ENCODE measurements at places on chromosomes 7 and 10.

GRCh38 chr10:8150401-8150905, 96.0 kb downstream of the GATA3 start:
- no peak for DNase-seq

DNA sequence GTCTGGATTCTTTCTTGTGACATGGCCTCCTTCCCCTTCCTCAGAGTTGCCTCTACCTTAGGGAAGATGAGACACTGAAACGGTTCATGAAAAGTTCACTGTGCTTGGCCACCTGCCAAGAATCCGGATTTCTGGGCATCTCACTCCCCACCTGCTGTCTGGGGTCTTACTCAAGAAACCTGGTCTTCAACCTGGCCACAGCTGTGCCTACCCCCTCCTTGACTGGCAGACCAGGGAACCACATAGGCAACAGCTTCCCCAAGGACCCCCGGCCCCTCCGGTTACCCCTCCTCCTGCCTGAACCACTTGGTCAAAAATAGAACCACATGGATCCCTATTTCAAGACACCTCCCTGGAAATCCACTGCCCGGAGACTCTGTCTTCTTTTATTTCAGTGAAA, 58.7 kb upstream of the NANOS1 start:
- DNase-seq = no peak

GRCh38 chr7:92546856-92547497, 18.4 kb downstream of the RBM48 start:
- DNase-seq = no peak

GRCh38 chr7:5439572-5440496, 16.2 kb upstream of the TNRC18 start:
- no peak for DNase-seq

GRCh38 chr7:134329614-134330346, 13.1 kb upstream of the SLC35B4 start:
- DNase-seq = no peak

GRCh38 chr10:74677951-74678350, 148.4 kb upstream of the KAT6B start:
- DNase-seq = no peak

- DNase-seq = no peak
These were observed 158.4 kb downstream of the PARD3 start for GRCh38 chr10:34656661-34657060.

GRCh38 chr7:44050121-44050914, 5.8 kb downstream of the DBNL start:
- no peak for DNase-seq

DNA sequence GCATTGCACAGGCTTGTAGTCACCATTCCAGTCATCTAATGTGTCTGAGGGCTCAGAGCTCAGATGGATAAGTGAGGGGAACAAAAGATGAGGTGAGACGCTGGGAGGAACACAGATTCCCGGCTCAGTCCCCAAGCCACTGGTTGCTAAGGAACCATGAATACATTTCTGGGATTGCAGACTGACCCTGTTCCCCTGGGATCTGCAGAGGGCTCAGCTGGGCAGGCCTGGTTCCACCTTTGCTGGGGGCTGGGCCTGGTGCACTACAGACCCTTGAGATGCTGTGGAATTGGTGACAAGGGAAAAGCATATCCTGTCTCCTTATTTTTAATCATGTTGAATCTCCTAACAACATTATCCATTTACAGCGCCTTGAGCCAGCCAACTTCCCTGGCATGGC, 19.2 kb downstream of the ELFN1 start:
- DNase-seq = no peak

DNA sequence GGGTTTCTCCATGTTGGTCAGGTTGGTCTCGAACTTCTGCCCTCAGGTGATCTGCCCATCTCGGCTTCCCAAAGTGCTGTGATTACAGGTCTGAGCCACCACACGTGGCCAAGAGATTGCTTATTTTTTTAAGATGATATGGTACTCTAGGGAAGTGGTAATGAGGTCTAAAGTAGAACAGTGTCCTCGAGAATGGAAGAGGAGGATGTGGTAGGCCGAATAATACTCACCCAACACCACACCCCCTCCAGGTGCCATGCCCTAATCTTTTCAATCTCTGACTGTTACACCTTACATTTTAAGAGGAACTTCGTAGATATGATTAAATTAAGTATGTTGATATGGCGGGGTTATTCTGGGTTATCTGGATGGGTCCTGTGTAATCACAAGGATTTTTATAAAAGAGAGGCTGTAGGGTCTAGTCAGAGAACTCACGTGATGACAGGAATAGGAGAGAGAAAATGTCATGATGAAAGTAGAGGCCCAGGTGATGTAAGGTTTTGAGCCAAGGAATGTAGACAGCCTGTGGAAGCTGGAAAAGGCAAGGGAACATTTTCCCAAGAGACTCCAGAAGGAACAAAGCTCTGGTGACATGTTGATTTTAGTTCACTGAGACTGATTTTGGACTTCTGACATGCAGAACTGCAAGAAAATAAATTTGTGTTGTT, 29.5 kb downstream of the CDK13 start:
- no peak for DNase-seq

GRCh38 chr10:60384011-60384410, 5.7 kb downstream of the ANK3 start:
- no peak for DNase-seq

Measured in hippocampal formation (tissue), 2 donors.